ENCODE measurements at places on chromosomes 1 and 21. TPM values are rescaled to one million over a fixed set of nuclear protein-coding genes. Genes with fewer than 3 reads are reported as not detected.

DNA sequence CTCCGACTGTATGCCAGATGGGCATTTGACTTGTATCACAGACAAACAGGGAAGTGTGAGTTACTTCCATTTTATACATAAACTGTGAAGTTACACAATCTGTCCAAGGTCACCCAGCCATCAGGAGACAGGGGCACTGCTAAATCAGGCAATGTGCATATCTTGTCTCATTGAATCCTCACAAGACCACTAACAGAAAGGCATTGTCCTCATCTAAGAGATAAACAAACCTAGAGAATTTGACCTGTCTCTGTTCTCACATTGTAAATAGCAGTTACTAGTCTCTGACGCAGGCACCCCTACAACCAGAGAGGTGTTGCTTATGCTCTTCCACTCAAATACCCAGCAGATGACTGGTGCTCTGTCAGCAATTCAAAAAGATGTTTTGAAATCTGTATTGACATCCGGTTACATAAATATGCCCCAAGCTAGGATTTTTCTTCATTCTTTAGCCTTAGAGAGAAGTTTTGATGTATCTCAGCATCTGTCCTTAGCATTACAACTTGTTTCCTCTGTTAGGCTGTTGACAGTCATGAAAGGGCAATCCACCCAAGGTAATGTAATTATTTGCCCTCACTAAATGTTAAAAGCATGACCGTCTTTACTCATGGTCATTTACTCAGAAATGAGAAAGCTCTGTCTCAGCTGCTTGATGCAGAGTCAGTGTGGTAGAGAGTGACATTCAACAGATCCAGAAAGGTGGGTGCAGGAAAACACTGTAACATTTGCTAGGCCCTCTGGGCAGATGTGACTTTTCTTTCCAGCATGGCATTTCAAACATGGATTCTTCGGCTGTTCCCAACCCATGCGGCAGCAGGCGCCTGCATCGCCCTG is 51.9 kb upstream of the ZNF326 start:
- DNase-seq: no peak

GRCh38 chr1:3245344-3245743 is 176.3 kb downstream of the PRDM16 start:
- no peak for DNase-seq

- peak; percentile 23 for DNase-seq
These were observed 128.2 kb downstream of the TBX19 start for GRCh38 chr1:168408884-168409283.

The LYPD8 gene
- total RNA-seq: not detected

The FMO5 gene
- 0.31 TPM for total RNA-seq

The GPR37L1 gene
- total RNA-seq: not detected

The TNFRSF18 gene
- total RNA-seq: 97.1 TPM

All from CD8-positive, alpha-beta memory T cell (primary cell).